ENCODE measurements at places on chromosomes 5 and 9.

GRCh38 chr9:137506274-137506673 is 43.9 kb downstream of the PNPLA7 start:
- DNase-seq, result no peak

DNA sequence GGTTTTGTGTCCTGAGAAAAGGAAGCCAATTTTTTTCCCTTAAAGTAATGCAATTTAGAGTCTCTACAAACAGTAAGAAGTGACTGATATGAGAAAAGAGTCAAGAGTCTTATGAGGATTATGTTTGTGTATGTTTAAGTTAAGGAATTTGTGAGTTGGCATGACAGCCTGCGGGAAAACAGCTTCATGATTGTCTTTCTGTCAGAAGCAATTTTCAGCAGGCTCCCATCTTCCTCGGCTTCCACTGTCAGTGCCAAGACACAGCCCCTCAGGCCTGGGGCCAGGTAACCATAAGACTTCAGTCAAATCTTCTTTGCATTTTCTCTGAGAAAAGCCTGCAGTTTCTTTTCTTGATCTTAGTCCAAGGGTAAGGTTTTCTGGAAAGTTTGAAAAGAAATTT is 17.0 kb upstream of the SELENOP start:
- DNase-seq, result no peak

DNA sequence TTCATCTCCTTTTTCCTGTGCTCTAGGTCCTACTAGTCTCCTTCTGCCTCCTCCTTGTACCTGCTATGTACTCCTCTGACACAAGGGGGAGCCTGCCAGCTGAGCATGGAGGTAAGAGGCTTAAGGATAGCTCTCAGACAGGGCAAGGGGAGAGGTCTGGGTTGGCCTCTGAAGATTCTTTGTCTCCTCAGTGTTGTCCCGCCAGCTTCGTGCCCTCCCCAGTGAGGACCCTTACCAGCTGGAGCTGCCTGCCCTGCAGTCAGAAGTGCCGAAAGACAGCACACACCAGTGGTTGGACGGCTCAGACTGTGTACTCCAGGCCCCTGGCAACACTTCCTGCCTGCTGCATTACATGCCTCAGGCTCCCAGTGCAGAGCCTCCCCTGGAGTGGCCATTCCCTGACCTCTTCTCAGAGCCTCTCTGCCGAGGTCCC is 3.8 kb downstream of the CREB3 start:
- DNase-seq, result peak; percentile 84

GRCh38 chr5:175059687-175060211 is 335.4 kb downstream of the MSX2 start:
- DNase-seq, result no peak

DNA sequence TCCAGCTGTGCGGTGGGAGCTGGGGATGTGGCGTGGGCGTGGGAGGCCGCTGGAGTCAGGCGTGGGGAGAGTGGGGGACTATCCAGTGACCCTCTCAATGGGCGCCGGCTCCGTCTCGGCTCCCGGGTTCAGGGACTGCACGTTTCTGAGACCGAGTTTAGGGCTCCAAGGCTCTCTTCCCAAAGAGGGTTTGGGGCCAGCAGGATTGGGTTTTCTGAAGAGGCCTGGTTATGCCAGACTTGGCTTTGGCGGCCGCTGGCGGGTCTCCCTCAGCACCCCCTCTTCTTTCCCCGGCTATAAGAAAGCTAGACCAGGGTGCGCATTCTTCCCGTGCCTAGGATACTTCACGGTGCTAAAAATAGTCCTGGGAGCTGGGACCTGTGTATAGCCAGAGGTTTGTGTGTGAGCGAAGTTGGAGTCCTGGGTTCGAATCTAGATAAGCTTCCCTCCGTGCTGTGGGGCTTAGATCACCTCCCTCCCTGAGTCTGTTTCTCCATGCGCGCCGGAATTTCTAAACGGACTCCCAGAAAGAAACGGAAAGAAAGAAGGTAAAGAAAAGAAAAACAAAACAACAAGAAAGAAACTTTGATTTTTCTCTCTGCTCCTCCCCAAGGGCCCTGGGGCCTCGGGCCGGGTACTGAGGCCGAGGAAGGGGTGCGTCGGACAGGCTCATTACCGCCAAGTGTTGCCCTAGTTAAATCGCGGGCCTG is 5.0 kb downstream of the HAND1 start:
- DNase-seq, result no peak

- no peak for DNase-seq
Measured at GRCh38 chr9:105871540-105871939, 177.2 kb downstream of the TMEM38B start.

GRCh38 chr9:18390393-18390792 is 83.6 kb upstream of the ADAMTSL1 start:
- DNase-seq, result no peak

- no peak for DNase-seq
Measured at GRCh38 chr5:172802567-172803176, 31.4 kb upstream of the ERGIC1 start.

DNA sequence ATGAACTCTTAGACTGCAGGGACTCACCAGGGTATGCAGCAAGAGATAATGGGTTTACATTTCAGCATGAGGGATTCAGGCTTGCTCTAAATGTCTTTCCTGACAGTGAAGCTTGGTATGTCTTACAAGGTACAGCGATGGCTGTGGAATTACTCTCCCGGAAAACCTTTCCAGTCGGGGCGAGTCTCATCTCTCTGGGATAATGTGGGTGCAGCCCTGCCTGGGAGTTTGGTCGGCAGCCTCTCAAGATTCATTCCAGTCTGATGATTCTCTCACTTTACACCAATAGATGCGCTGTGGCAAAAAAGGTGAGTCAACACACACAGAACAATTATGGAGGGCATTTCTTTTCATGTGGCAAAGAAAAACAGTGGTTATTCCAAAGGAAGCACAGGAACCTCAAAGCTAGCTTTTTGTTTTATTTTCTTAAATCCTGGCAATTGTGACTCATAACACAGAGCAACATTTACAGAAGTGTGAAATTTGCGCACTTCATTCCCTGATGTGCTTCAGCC is 190.3 kb downstream of the DCP2 start:
- no peak for DNase-seq

DNA sequence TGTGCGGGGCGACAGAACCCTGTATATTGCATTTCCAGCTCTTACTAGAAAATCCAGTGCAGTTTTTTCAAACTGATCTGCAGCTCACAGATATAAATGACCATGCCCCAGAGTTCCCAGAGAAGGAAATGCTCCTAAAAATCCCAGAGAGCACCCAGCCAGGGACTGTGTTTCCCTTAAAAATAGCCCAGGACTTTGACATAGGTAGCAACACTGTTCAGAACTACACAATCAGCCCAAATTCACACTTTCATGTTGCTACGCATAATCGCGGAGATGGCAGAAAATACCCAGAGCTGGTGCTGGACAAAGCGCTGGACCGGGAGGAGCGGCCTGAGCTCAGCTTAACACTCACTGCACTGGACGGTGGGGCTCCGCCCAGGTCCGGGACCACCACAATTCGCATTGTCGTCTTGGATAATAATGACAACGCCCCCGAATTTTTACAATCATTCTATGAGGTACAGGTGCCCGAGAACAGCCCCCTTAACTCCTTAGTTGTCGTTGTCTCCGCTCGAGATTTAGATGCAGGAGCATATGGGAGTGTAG is 786 bp downstream of the PCDHB5 start:
- no peak for DNase-seq

DNA sequence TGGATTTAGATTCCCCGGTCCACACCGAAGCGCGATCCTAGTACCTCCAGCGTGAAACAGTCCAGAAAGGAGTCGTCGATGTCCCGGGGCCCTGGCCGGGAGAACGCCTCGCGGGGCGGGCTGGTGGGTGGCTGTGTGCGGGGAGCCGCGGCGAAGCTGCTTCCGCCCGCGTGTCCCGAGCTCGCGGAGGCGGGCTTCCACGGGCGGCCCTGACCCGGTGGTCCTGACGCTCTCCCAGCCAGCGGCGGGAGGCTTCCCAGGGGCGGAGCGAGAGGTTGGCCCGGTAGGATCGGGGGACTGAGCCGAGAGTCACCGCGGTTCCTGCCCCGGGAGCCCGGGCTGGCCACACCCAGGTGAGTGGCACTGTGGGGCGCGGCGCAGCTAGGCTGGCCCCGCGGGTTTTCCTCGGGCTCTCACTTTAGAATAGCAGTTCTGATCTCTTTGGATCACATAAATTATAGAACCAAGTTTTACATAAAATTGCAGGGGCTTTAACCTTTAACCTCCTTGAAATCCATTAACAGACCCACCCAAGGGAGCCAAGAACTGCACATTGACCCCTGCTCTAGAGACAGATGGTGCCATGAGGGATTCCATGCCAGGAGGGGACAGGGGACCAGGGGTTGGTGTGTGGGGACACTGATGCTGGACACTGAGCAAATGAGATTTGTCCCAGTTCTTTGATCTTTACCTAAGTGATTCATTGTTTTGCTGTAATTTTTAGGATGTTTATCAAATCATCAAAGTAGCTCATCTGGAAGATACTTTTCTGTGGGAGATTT is 29.2 kb upstream of the IL31RA start:
- DNase-seq, result no peak

DNA sequence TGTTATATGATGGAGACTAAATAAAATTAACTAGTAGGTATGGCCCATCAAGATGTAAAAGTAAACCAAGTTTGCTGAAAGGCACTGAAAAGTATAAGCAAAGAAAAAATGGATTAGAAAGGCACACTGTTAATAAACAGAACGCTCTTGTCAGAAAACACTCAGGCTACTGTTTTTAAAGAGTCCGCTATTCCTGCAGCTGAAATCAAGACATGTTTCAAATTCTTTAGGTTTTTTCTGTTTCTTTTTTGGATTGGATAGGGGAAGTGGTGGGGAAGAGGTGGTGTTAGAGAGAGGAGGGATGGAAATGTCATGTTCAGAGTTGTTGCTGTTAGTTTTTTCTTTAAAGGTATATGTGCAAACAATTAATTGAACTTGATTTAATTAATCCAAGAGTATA is 17.5 kb downstream of the OSTF1 start:
- no peak for DNase-seq

DNA sequence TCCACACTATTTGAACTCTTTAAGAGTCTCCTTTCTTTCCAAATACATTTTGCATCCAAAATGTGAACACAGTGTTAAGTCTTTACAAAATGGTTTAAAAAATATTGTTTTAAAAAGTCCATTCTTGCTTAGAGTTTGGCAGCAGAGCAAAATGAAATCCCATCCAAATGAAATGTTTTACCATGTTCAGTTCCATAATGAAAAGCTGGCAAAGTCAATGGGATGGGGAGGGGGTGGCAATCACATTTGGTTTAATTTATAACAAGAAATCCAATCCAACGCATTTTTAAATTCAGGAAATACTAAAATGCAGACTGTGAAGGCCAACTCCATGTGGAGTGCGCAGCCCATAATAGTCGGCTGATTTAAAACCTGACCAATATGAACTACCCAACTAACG is 39.4 kb downstream of the MRPL36 start:
- DNase-seq, result no peak

DNA sequence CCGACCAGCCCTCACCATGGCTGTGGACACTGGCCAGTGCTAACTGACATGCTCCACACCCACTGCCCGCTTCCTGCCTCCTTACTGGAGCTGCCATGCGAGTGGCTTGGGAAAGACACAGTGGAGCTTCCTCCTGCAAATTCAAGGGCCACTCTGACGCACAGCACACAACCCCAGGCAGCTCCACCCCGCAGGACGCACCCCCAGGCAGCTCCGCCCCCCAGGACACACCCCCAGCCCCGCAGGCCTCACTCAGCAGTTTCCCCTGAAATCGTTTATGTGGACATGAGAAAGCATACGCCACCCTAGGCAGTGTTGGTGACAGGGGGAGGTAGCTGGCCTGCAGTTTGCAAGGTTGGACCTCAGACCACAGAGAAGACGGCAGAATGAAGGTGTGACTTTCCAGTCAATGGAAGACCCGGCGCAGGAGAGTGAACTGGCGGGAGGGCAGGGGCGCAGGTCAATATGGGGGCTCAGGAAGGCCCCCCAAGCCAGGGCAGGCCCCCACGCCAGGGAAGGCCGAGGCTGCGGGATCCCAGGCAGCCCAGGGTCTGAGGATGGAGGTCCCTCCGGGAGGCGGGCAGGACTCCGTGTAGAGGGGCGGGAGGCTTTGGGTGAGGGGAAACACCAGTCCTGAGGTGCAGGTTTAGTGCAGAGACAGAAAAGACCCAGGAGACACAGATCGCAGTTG is 21.6 kb downstream of the LPCAT1 start:
- DNase-seq, result peak; percentile 69

- DNase-seq, result no peak
Measured at GRCh38 chr5:79107020-79107796, 4.4 kb upstream of the BHMT start.

DNA sequence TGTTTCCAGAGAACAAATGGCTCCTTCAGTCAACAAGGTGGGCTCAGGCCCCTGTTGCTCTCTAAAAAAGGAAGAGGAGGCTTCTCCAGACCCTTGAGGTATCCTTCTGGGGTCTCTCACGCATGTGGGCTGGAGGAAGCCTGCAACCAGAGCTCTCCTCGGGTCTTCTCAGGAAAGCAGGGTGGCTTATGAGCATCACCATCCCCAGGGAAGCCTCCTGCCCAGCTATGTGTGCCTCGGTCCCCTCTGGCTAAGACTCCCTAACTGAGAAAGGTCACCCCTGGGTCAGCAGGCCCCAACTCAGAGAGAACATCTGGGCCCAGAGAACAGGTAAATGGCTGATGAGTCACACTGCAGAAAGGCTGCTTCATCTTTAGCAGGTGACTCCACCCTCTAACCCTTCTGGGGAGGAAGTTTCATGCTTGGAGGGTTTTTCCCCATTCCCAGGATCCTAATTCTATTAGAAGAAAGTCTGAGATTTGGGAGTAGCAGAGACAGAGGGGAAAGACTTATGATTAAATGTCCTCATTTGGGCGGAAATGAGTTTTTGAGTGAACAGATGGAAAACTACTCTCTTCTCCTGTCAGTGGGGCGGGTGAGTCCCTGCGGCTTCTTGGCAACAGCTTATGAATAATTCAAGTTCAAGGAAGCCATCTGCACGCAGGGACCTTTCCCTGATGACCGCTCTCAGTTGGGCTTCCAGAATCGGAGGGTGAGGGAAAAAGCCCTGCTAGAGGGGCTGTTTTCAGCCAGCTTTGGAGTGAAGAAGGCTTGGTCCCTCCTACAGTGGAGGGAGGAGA is 41.9 kb downstream of the TGFBI start:
- no peak for DNase-seq

DNA sequence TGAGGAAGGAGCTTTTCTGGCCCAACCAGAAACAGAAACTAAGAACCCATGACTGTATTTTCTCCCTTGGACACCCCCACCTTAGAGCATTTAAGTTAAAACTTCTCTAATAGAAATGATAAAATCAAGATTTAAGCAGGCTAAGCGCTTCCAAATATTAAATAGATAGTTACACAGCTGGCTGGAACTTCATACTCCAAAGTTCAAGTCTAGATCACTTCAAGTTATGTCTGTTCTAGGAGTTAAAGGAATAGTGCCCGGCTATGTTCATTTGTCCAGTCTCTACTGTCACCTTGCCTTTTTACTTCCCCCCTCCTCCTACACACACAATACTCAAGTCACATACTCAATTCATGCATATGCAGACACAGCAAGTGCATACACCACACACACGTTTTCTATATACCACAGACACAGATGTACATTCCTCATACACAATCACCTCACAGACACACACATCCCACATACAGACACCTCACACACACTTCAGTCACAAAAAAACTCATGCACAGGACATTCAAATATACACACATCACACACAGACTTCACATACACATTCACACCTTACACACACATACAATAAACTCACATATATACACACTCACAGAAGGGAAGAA is 237.7 kb downstream of the PDE4D start:
- DNase-seq, result no peak
